ENCODE measurements at places on chromosomes 4 and X.

DNA sequence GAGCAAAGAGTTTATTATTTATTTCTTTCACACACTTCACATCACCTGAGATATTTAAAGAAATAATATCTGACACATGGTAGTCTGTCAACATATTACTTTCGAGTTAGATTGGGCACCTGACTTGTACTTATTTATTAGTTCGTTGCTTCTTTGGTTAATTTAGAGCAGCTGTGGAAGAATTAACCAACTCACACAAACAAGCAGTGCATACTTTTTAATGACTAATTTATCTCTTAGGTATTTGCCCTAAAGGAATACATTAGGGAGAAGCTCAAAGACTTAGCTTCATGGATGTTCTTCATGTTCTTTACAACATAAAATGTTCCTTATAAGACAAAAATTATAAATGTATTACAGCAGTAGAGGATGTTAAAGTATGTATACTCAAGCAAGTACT is 242.9 kb downstream of the ARHGAP24 start:
- no peak for DNase-seq

- no peak for DNase-seq
These were observed 29.2 kb downstream of the CLRN2 start for GRCh38 chr4:17544205-17544604.

DNA sequence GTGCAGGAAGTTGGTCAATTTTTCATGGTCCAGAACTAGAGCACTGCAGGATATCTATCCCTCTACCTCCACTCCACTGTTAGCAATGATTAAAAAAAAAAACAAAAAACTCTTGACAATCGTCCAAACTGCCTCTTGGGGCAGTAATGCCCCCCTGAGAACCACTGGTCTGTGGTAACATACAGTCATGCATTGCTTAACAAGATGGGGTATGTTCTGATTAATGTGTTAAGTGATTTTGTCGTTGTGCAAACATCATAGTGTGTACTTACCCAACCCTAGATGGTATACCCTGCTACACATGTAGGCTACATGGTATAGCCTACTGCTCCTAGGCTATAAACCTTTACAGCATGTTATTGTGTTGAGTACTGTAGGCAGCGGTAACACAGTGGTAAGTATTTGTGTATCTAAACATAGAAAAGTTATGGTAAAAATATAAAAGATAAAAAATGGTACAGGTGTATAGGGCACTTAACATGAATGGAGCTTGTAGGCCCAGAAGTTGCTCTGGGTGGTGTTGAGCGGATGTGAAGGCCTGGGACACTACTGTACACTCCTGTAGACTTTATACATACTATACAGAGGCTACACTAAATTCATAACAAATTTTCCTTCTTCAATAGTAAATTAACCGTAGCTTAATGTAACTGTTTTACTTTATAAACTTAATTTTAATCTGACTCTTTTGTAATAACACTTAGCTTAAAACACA is 34.1 kb downstream of the ART3 start:
- DNase-seq, result no peak

DNA sequence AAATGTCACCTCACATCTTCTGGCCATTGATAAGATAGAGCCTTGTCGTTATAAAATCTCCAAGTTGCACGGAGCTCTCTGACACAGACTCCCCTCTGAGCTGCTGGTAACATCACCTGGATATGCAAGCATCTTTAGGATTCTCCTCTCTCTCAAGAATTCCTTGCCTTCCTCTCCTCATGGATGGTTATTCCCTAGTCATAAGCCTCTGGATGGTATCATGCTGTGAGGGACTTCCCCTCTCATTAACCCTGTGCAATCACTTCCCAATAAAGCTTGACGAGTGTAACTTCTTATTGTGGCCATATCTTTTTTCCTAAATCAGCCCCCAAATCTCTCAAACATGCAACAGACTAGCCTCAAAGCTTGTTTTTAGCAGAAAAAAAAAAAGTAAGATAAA is 1057.0 kb upstream of the SLIT2 start:
- DNase-seq, result no peak

DNA sequence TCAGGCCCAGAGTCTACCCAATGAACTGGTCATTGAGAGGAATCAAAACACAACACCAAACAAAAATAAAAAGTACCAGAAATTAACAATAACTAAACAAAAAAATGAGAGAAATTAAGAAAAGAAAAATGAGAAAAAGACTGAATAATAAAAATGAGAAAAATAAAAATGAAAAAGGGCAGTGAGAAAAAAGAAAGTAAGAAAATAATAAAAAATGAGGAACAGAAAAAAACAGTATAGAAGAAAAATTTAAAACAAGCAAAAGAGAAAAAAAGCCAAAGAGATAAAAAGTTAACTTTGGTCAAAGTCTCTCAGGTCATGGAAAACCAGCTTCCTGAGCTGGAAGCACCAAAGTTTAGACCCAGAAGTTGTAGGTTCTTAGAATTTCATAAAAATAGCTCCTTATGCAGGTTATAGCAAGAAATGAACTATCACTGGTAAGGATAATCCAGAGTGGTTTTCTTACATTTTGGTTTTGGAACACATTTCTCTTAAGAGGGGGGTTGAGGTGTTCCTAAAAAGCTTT is 51.0 kb upstream of the WDR17 start:
- no peak for DNase-seq

- no peak for DNase-seq
These were observed 1960.1 kb upstream of the ADGRL3 start for GRCh38 chr4:59240011-59240410.

DNA sequence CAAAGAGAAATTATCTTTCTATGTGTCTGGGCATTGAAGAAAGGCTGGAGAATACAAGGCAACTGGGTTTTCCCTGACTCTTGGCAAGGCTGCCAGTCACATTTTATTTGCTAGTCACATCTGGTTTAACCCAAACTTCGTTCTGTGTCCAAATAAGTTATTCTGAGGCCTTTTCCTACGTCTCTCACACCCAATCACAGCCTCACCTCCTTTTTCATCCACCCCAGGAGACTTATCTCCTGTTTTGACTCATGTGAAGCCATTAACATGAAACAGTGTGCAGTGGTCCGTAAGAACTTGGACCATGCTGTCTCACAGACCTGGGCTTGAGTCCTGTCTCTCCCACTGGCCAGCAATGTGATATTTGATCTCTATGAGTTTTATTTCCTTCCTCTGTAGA is 59.3 kb downstream of the CNGA2 start:
- no peak for DNase-seq

DNA sequence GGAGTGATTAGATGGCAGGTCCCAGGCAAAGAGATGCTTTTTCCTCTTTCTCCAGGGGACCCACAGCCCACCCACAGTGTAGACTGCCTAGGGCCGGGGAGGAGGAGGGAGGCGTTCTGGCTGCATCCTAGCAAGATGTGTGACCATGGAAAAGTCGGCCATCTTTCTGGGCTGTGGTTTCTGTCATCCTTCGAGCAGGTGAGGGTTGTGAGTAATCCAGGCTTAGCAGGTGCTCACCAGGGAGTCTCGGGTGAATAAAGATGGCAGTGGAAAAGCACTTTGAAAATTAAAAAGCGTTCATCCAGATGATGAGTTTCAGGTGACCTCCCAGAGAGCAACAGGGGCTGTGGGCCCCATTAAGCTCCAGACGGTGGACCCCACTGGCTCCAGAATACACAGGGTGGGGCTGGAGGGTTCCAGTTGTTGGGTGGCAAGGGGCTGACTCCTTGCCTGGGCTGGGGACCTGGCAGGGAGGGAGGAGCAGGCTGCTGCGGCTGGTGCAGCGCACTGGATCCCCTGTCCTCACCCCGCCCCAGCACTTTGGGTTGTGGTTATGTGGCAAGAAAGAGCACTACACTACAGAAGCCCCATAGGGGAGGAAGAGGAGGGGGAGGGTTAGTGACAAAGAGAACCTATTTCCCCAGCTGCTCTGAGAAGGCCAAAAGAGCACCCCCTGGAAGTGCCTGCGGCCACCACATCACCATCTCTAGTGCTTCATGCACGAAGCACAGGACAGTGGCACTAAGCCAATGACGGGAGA is 23.7 kb downstream of the ELF4 start:
- peak; percentile 48 for DNase-seq

GRCh38 chrX:78754917-78755316 is 7.4 kb downstream of the LPAR4 start:
- DNase-seq, result no peak

- no peak for DNase-seq
These were observed 33.2 kb upstream of the TBC1D14 start for GRCh38 chr4:6876440-6876839.

DNA sequence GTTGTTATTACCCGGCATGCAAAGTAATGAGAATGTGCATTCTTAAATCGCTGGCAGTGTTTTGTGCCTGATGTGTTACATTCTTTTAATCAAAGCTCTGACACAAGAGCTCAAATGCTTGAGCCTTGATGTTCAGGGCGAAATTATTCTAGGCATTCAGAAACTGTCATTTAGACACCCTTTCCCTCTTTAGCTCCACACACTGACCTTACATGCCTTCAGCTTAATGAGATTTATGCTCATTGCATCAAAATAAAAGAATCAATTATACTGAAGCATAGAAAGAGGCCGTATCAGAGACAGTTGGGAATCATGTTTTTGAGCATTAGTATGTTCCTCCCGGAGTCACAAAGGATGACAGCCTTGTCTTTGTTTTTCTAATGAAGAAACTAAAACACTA is 56.7 kb downstream of the FAM114A1 start:
- no peak for DNase-seq

- DNase-seq, result no peak
These were observed 244.0 kb upstream of the SMIM31 start for GRCh38 chr4:164509951-164510350.

- no peak for DNase-seq
These were observed 80.5 kb downstream of the FAM53A start for GRCh38 chr4:1603413-1604135.

- no peak for DNase-seq
These were observed 95.4 kb downstream of the NFKB1 start for GRCh38 chr4:102596532-102596931.

- DNase-seq, result no peak
These were observed 3.1 kb downstream of the JADE1 start for GRCh38 chr4:128812442-128813235.

DNA sequence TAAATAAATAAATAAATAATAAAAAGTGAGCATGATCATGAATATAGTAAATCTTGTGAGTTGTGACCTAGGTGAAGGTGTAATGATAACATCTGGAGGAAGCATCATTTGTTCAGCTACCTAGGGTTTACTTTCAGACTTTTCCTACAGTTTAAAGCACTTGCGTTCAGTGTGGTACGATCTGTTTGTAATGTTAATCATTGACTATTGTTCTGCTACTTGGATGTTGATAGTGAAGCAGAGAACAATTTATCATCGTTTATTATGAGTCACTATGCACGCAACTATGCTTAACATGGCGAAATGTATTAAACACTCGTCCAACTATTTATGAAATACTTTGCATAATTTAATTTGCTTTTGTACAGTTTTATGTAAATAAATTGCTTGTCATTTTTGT is 426.2 kb downstream of the PCDH7 start:
- no peak for DNase-seq

- DNase-seq, result no peak
These were observed 46.8 kb downstream of the SULT1B1 start for GRCh38 chr4:69713593-69713992.

GRCh38 chr4:29295280-29295679 is 1424.9 kb upstream of the PCDH7 start:
- DNase-seq, result no peak

- DNase-seq, result no peak
These were observed 4.7 kb upstream of the FATE1 start for GRCh38 chrX:151711154-151711553.

DNA sequence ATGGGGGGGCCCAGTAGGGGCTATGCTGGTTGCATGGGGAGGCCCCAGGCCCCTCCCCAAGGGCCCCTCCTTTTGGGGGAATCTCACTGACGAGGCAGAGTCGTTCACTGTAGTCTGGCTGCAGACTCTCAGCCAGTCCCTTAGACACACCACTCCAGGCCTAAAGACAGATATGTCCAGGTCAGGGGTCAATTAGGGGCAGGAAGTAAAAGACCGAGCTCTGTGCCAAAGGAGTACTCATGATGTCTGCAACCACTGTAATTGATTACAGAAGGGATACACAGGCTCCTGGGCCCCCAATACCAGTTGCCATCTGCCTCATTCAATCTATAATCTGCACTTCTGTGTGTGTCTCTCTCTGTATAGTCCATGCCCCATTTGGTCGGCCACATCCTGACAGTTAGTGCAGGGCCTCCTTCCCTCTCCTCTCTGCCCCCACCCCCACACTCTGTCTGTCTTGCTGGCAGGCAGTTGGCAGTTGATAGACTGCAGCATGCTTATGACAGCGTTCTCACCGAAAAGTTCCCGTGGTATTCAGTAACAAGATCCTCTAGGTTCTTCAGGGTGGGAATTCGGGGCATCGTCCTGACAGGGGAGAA is 1.3 kb upstream of the CXorf65 start:
- no peak for DNase-seq

DNA sequence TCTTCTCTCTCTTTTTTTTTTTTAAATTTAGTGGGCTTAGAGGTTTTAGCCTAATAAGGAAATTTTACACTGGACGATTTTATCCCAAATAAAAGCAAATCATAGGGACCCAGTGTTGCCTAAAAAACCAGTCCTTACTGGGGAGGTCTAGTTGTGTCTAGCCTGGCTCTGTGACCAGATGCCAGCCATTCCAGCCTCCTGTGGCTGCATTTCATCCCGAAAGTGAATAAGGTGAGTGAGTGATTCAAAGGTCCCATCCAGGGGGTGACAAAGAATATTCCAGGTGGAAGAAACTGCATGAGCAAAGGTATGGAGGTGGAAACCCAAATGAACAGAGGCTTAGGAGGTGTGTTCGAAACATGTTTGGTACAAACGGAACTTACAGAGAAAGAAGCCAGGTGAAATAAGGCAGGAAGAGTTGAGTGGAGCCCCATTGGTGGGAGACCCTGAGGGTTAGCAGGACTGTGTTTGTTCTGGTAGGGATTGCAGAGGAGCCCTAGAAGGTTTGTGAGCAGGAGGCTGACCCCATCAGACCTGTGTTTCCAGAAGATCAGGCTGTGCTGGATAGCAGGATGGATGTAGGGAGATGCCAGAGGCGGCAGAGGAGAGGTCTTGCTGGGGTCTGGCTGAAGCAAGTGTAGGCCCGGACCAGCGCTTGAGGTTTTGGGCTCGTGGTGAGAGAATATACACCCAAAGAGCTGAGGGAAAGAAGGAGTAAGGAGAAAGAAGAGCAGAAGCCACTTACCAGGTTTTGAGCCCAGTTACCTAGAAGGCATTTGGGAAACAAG is 31.6 kb downstream of the PTTG2 start:
- DNase-seq, result no peak

DNA sequence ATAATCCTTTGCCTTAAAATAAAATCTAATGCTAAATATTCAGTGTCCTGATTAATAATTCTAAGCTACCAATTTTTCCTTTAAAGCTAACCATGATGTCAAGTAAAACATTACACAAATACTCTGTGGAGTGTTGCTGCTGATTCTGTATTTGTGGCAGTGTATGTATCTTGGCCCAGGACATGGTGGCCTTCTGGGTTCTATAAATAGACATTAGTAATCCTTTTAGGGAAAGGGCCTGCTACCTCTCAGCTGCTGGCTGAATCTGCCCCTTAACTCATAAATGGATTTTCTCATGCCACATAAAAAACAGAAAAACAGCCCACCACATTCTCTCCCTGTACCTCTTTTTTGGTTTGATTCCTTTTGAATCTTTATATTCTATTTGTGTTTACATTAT is 1.2 kb upstream of the XK start:
- no peak for DNase-seq

GRCh38 chrX:109880629-109881028 is 122.3 kb upstream of the TMEM164 start:
- DNase-seq, result no peak
